Sigmoid colon (tissue), 7 donors: ENCODE measurements at places on chromosomes 7 and 10. TPM values are rescaled to one million over a fixed set of nuclear protein-coding genes. Genes with fewer than 3 reads are reported as not detected.

Gene PDK4
- 411 TPM for total RNA-seq

Gene SPDYE1
- not detected for total RNA-seq

DNA sequence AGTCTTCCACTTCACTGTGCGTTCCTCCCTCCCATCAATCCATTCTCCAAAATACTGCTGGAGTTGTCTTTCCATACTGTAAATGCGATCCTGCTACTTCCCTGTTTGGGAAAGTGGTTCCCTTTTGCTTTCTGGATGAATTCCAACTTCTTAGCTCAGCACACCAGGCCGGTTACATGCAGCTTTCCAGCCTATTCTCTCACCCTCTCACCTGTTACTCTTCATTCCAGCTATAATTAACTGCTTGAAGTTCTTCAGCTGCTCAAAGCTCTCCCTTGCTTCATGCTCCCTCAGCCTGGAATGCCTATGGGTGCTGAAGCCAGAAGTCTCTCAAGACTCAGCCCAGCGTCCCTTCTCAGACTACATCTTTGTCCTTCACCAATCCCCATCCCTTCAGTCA lies 6.0 kb upstream of the ZNRF2 start:
- H3K27me3 ChIP-seq, result no peaks in the 10 kb centered on the region
- H3K27ac ChIP-seq, result no peak overlapping the region
- no peak overlapping the region for H3K4me3 ChIP-seq
- DNase-seq, result no peak

- no peak overlapping the region for H3K27ac ChIP-seq
- no peaks in the 10 kb centered on the region for H3K36me3 ChIP-seq
- no peaks in the 10 kb centered on the region for H3K27me3 ChIP-seq
Observed at GRCh38 chr7:41185851-41186250, 517.0 kb downstream of the INHBA start.

Gene ATOH7
- 0.71 TPM for total RNA-seq
